ENCODE measurements at places on chromosomes 7 and 10.

DNA sequence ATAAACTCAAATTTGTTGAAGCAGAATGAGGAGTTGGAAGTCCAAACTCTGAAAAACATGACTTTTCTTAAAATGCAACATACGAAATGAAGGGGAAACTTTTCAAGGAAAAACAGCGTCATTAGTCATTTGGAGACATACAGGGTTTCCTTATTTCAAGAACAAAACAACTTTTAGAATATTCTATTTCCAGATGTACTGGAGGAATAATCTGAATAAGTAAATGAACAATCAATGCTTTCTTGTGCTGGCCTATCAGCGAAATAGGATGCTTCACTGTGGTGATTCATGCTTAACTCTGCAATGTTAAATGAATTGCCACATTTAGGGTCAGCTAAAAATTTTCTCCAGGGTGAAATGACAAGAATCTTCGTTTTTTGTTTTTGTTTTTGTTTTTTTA lies 114.3 kb downstream of the SEMA3C start:
- DNase-seq, result no peak

- no peak for DNase-seq
Observed at GRCh38 chr7:150379441-150380379, 580 bp downstream of the ZNF775 start.

GRCh38 chr10:61130366-61130765 lies 186.4 kb upstream of the RHOBTB1 start:
- no peak for DNase-seq

GRCh38 chr7:18976715-18977471 lies 140.5 kb downstream of the TWIST1 start:
- DNase-seq, result no peak

- no peak for DNase-seq
Observed at GRCh38 chr10:20265146-20265545, 448.9 kb downstream of the PLXDC2 start.

GRCh38 chr7:116784647-116785046 lies 77.7 kb upstream of the CAPZA2 start:
- DNase-seq, result no peak

- DNase-seq, result no peak
Observed at GRCh38 chr10:131656009-131656408, 244.8 kb upstream of the PPP2R2D start.

GRCh38 chr7:112067200-112067599 lies 139.0 kb downstream of the DOCK4 start:
- no peak for DNase-seq
